ENCODE measurements at places on chromosomes 16 and 17. TPM values are rescaled to one million over a fixed set of nuclear protein-coding genes. Genes with fewer than 3 reads are reported as not detected.
A peak's percentile ranks its signal among the peaks of the same experiment; 100 is the strongest.

Gene NEUROD2
- not detected for total RNA-seq

DNA sequence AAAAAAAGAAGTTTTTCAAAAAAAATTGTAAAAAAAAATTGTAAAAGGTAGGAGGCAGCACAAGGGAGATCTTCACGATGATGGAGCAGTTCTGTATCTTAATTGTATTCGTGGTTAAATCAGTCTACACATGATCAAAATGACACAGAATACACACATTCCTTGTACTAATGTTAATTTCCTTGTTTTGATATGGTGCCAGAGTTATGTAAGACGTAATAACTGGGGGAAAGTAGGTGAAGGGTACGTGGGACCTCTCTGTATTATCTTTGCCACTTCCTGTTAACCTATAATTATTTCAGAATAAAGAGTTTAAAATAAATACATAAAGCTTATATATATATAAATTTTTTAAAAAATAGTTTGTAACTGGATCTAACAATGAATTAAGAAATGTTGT, 36.8 kb downstream of the HELZ start:
- H3K4me3 ChIP-seq: no peak overlapping the region
- peaks cover 52% of the 10 kb centered on the region for H3K36me3 ChIP-seq
- H3K4me1 ChIP-seq: peaks cover 16% of the 10 kb centered on the region
- H3K27me3 ChIP-seq: no peaks in the 10 kb centered on the region
- DNase-seq: no peak

Gene PFN1
- 2,149 TPM for total RNA-seq

Gene MT3
- 1.8 TPM for total RNA-seq

GRCh38 chr17:13864521-13864920, 204.8 kb upstream of the COX10 start:
- no peaks in the 10 kb centered on the region for H3K36me3 ChIP-seq
- H3K4me3 ChIP-seq: no peak overlapping the region
- no peak overlapping the region for H3K27ac ChIP-seq
- no peaks in the 10 kb centered on the region for H3K27me3 ChIP-seq
- no peaks in the 10 kb centered on the region for H3K4me1 ChIP-seq

DNA sequence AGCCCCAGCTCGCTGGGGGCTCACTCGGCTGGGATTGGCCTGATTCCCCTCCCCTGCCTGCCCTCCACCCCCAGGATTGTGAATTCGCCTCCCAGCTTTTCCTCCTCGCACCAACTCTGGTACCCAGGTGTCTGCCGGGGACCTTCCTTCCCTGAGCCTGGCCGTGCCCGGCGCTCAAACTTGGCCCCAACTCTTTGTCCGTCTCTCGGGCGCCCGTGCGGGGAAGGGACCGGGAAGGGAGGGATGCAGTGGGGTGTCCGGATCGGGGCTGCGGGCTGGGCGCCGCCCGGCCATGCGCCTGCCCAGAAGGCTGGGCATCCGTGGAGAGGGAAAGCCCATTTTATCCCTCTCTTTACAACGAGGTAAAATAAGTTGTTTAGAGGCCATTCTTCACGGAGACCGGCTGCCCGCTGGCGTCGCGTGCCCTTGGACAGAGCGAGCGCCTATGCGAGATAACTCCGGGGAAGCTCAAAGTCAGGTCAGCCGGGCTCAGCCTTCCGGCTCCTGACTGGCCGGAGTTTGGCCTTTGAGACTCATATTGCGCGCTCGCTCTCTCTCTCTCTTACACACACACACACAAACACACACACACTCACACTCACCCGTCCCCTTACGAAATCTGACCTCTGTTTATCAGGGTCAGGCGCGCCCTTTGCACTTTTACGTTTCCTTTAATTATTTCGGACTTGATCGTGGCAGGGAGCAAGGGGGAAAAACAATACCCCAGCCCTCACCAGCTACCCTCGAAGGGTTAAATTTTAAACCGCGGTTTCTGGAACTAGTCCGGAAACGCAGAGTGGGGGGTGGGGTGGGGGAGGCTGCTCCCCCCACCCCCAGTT, 774 bp upstream of the MAF start:
- peaks cover 36% of the 10 kb centered on the region for H3K4me1 ChIP-seq
- peak; percentile 50 for DNase-seq
- peaks cover 40% of the 10 kb centered on the region for H3K36me3 ChIP-seq
- H3K27me3 ChIP-seq: no peaks in the 10 kb centered on the region
- peak overlapping the region; percentile 97 for H3K4me3 ChIP-seq

DNA sequence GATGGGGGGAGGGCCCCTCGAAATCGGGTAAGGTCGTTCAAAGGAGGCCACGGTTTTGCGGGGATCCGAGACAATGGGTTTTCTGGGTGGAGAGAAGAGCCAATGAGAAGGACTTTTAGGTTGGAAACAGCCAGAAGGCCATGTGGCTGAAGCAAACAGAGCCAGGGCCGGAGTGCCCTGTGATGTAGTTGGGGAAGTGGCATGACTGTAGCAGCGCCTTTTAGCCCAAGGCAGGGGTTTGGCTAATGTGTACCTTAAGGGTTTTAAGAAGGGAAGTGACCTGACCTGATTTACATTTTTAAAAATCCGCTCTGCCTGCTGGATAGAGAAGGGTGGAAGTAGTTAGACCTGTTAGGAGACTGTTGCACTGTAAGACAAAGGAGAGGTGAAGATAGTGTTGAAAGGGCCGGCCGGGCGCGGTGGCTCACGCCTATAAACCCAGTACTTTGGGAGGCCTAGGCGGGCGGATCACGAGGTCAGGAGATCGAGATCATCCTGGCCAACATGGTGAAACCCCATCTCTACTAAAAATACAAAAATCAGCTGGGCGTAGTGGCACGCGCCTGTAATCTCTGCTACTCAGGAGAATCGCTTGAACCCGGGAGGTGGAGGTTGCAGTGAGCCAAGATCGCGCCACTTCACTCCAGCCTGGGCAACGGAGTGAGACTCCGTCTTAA, 1.0 kb downstream of the LYRM1 start:
- H3K27ac ChIP-seq: peak overlapping the region; percentile 93
- no peaks in the 10 kb centered on the region for H3K27me3 ChIP-seq
- peaks cover 82% of the 10 kb centered on the region for H3K4me1 ChIP-seq
- H3K36me3 ChIP-seq: peaks cover 80% of the 10 kb centered on the region

DNA sequence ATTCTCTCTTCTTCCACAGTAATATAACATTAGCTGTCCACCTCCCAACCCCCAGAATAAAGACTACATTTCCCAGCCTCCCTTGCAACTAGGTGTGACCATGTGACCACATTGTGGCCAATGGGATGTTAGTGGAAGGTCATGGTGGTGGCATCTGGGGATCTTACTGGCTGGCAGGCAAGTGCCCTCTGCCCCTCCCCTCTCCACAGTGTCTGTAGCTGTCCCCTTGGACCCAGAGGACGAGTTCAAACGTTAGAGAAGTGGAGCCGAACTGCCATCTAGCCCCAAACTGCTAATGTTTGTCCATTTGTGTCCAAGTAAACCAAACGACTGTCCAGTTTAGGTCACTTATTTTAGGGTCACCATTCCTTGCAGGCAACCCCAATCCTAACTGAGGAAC, 26.6 kb upstream of the KCNG4 start:
- peak; percentile 24 for DNase-seq
- no peaks in the 10 kb centered on the region for H3K4me1 ChIP-seq
- H3K27ac ChIP-seq: no peak overlapping the region
- peaks cover 3% of the 10 kb centered on the region for H3K27me3 ChIP-seq
- no peak overlapping the region for H3K4me3 ChIP-seq
- H3K36me3 ChIP-seq: no peaks in the 10 kb centered on the region

GRCh38 chr17:80649672-80650330, 105.2 kb downstream of the RPTOR start:
- peak overlapping the region; percentile 12 for H3K4me3 ChIP-seq
- H3K27ac ChIP-seq: peak overlapping the region; percentile 81
- peaks cover 48% of the 10 kb centered on the region for H3K36me3 ChIP-seq
- H3K27me3 ChIP-seq: no peaks in the 10 kb centered on the region
- peak; percentile 74 for DNase-seq

GRCh38 chr17:2188971-2189630, 114.5 kb downstream of the SMG6 start:
- no peak overlapping the region for H3K27ac ChIP-seq
- peaks cover 44% of the 10 kb centered on the region for H3K36me3 ChIP-seq
- H3K4me3 ChIP-seq: no peak overlapping the region
- DNase-seq: no peak
- H3K27me3 ChIP-seq: no peaks in the 10 kb centered on the region

Gene PPP1R27
- not detected for total RNA-seq

GRCh38 chr17:296379-296778, 56.2 kb downstream of the RPH3AL start:
- no peak overlapping the region for H3K27ac ChIP-seq
- H3K4me3 ChIP-seq: no peak overlapping the region
- DNase-seq: no peak
- peaks cover 2% of the 10 kb centered on the region for H3K4me1 ChIP-seq
- H3K27me3 ChIP-seq: no peaks in the 10 kb centered on the region
- H3K36me3 ChIP-seq: no peaks in the 10 kb centered on the region

DNA sequence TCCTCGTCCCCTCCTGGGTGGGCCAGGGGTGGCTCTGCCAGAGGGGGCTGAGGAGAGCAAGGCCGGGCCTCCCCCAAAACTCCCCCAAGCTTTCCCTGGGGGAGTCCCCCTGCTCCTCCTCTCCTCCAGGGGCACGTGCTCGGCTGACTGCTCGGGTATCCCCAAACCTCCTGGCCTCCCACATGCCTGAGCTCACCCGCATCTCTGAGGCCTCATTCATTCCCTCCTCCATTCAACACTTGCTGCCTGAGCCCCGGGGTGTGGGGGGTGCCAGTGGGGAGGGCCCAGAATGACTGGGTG, 83.1 kb downstream of the RTN4RL1 start:
- H3K27me3 ChIP-seq: no peaks in the 10 kb centered on the region
- H3K4me3 ChIP-seq: no peak overlapping the region
- no peak for DNase-seq
- H3K4me1 ChIP-seq: no peaks in the 10 kb centered on the region
- no peaks in the 10 kb centered on the region for H3K36me3 ChIP-seq

DNA sequence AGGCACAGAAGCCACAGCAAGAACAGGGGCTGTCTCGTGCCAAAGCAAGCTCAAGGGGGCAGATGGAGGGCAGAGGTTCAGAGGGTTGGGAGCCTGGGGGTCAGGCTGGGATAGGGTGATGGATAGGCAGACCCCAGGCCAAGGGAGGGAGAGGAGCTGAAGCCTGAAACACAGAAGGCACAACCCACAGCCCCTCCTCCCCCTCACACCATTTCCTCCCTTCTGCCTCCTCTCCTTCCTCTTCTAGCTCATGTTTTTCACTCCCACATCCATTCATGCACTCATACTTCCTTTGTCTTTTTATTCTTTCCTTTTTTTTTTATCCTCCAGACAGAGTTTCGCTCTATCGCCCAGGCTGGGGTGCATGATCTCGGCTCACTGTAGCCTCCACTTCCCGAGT, 61.1 kb downstream of the SOCS1 start:
- DNase-seq: no peak
- peaks cover 7% of the 10 kb centered on the region for H3K36me3 ChIP-seq
- H3K27me3 ChIP-seq: no peaks in the 10 kb centered on the region
- H3K4me3 ChIP-seq: no peak overlapping the region

Gene SBK1
- 9.8 TPM for total RNA-seq

GRCh38 chr17:76736349-76737081, 616 bp downstream of the SRSF2 start:
- peaks cover 56% of the 10 kb centered on the region for H3K36me3 ChIP-seq
- H3K4me1 ChIP-seq: peaks cover 56% of the 10 kb centered on the region
- peak; percentile 78 for DNase-seq
- H3K27ac ChIP-seq: peak overlapping the region; percentile 98
- H3K27me3 ChIP-seq: no peaks in the 10 kb centered on the region

DNA sequence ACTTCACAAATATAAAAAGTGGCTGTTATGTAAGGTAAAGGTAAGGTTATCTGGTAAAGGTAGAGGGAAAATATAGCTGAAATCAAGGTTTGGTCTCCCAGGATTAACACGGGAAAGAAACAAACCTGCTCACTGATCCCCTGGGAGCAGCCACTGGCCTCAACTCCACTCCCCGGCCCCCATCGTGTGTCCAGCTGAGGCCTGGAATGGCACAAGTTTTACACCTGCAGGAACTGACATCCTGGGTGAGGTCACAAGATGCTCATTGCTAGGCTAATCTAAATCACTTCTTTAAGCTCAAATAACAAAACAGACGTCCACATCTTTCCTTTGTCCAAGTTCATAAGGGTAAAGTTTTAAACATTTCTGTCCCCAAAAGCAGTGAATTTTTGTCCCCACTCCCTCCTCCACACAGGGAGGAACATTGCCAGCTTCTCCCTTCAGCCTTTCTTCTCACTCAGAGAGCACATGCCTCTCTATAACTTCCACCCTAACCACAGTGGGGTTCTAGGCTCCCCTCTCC, 46.3 kb downstream of the ERN1 start:
- no peaks in the 10 kb centered on the region for H3K27me3 ChIP-seq
- no peak overlapping the region for H3K4me3 ChIP-seq
- DNase-seq: no peak
- peaks cover 49% of the 10 kb centered on the region for H3K36me3 ChIP-seq
- H3K4me1 ChIP-seq: peaks cover 38% of the 10 kb centered on the region

DNA sequence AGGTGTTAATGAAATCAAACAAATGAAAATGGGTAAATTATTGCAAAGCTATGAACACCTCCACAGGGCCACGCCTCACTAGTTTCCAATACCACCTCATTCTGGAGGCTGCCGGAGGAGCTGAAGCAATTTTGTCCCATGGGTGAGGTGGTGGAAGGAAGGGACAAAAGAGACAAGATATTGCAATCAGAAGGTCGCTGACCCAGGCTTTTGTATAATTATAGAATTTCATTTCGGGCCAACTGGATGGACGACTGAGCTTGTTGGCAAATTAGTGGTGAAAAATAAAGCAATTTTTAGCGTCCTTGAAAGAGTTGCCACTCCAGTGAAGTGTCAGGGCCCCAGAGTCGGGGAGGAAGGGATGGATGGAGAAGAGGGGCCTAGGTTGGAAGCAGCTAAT, 147.9 kb downstream of the CYLD start:
- H3K4me1 ChIP-seq: no peaks in the 10 kb centered on the region
- H3K27me3 ChIP-seq: peaks cover 12% of the 10 kb centered on the region
- no peak overlapping the region for H3K27ac ChIP-seq

DNA sequence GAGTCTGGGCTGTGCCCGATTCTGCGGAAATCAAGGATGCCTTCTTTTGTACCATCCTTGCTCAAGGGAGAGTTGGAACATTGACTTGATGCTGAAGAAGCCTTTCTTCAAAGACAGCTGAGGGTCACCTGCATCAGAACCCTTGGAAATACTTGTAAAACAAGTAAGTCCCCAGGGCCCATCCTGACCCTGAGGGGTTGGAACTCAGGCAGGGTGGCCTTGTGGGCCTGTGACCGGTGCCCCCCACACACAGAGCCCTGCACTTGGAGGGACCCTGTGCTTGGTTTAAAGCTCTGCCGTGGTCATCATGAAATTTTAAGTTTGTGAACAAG, 56.9 kb downstream of the WIPI1 start:
- DNase-seq: no peak
- no peaks in the 10 kb centered on the region for H3K27me3 ChIP-seq
- peak overlapping the region; percentile 79 for H3K27ac ChIP-seq
- H3K36me3 ChIP-seq: peaks cover 28% of the 10 kb centered on the region

DNA sequence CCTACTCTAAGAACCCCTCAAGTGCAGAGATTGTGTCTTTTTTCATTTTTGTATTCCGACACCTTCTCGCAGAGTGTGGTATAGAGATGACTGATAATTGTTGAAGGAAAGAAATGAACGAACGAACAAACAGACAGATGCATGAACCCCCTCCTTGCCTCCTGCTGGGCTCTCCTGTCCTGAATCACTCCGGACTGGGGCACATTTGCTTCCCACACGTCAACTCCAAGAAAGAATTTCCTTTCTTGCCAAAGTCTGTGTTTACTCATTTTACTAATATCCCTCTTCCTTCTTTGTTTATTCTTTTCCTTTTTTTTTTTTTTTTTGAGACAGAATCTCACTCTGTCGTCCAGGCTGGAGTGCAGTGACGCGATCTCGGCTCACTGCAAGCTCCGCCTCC, 37.5 kb upstream of the BHLHA9 start:
- DNase-seq: no peak
- H3K36me3 ChIP-seq: peaks cover 5% of the 10 kb centered on the region
- peaks cover 34% of the 10 kb centered on the region for H3K27me3 ChIP-seq
- no peak overlapping the region for H3K27ac ChIP-seq
- H3K4me3 ChIP-seq: no peak overlapping the region
- peaks cover 13% of the 10 kb centered on the region for H3K4me1 ChIP-seq

All from activated CD4-positive, alpha-beta memory T cell treated with anti-CD3 and anti-CD28 coated beads, Interleukin-2, amount 10 ng/mL, durations not matched to agents 7 days and 5 days (primary cell).